ENCODE measurements at places on chromosomes 16 and 17.

DNA sequence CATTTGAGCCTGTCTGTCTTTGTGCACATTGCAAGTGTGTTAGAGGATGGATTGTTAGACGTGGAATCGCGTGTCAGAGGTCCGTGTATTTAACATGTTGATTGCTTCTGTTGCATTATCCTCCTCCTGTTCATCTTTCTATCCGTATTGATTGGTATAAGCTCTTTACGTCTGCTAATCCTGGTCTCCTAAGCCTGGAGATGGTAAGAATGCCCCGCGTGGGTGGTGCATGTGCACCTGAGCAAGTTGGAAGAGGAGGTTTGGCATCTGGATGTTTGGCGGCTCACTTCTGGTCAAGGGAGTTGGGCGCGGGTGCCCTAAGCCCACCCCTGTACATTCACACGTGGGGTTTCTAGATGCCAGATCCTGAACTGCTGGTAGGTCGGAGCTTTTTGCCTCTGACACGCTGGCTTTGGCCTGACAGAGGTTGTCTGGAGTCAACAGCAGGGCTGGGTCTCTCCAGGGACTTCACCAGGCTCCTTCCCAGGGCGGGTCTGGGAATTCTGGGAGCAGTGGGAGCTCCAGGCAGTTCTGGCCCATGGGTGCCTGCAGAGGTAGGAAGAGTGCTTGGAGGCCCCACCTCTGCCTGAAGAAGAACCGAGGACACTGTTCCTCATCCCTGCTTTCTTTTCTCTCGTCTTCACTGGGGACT lies 107.3 kb downstream of the OR1D5 start:
- DNase-seq, result no peak

DNA sequence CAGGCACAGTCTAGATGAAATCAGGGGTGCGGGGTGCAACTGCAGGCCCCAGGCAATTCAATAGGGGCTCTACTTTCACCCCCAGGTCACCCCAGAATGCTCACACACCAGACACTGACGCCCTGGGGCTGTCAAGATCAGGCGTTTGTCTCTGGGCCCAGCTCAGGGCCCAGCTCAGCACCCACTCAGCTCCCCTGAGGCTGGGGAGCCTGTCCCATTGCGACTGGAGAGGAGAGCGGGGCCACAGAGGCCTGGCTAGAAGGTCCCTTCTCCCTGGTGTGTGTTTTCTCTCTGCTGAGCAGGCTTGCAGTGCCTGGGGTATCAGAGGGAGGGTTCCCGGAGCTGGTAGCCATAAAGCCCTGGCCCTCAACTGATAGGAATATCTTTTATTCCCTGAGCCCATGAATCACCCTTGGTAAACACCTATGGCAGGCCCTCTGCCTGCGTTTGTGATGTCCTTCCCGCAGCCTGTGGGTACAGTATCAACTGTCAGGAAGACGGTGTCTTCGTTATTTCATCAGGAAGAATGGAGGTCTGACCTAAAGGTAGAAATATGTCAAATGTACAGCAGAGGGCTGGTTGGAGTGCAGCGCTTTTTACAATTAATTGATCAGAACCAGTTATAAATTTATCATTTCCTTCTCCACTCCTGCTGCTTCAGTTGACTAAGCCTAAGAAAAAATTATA lies 1.6 kb downstream of the HBA1 start:
- no peak for DNase-seq

- DNase-seq, result no peak
Observed at GRCh38 chr17:71208111-71208704, 912.6 kb upstream of the SOX9 start.

DNA sequence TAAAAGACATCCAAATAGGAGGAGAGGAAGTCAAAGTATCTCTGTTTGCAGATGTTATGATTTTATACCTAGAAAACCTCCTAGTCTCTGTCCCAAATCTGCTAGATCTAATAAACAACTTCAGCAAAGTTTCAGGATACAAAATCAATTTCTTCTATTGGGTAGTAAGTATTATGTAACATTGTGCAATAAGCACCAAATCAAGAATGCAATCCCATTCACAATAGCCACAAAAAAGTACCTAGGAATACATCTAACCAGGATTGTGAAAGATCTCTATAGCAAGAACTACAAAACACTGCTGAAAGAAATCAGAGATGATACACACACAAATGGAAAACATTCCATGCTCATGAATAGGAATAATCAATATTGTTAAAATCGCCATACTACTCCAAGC lies 13.0 kb downstream of the NLRP1 start:
- DNase-seq, result no peak

DNA sequence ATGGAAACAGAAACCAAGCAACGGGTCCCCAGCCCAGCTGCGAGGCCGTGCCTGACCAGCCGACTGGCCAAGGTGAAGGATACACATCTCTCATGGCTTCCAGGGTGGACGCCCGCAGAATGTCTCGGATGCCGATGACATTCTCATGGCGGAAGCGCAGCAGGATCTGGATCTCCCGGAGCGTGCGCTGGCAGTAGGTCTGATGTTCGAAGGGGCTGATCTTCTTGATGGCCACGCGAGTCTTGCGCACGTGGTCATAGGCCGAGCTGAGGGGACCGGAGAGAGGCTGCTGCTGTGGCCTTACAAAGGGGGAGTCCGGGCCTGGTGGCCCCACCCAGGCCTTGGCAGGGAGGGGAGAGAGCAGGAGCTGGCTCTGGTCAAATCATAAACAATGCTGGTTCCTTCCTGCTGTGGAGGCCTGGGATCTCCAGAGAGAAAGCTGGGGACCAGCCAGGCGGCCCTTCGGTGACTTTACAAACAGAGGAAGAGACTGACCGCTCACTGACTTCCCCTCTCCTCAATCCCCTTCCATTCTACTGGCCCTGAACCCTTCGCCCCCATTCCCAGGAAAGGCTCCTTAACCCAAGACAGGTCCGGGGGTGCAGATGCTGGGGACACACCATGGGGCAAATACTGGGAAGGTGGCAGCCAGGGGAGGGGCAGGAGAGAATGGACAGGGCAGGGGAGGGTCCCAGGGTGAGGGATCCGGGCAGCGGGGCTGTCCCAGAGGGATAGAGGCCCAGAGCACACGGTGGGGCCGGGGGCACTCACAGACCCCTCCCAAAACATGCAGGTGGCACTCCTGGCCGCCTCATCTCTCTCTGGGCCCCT lies 1.1 kb downstream of the MAPK3 start:
- DNase-seq, result no peak

DNA sequence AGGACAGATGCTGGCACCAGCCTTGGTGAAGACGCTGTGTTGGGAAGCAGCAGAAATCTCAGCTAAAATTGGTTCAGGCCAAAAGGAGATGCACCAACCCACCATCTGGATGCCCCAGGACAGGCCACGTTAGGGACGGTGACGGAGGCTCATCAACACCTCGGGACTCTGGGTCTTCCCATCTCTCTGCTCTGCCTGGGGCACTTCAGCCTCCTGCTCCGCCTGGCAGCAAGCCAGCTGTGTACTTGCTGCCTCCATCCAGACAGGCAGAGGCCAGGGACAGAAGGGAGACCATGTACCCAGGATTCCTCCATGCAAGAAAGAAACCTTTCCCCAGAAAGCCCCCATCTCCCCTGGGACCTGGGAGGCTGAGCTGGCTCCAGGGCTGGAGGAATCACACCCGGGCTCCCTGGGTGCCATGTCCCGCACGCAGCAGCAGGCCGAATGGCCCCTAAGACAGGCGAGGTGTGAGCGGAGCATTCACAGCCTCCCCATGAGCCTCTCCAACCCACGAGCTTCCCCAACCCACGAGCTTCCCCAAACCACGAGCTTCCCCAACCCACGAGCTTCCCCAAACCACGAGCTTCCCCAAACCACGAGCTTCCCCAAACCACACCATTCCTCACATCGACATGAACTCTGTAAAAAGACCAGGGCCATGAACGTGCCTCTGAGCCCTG lies 274.5 kb downstream of the C16orf95 start:
- no peak for DNase-seq

- peak; percentile 52 for DNase-seq
Observed at GRCh38 chr17:74862108-74862901, 2.6 kb upstream of the GRIN2C start.
